ENCODE measurements at places on chromosomes 7 and 10.

GRCh38 chr7:70849580-70850235 is 282.2 kb upstream of the GALNT17 start:
- DNase-seq = no peak

GRCh38 chr7:44441079-44441478 is 49.4 kb downstream of the NUDCD3 start:
- no peak for DNase-seq

DNA sequence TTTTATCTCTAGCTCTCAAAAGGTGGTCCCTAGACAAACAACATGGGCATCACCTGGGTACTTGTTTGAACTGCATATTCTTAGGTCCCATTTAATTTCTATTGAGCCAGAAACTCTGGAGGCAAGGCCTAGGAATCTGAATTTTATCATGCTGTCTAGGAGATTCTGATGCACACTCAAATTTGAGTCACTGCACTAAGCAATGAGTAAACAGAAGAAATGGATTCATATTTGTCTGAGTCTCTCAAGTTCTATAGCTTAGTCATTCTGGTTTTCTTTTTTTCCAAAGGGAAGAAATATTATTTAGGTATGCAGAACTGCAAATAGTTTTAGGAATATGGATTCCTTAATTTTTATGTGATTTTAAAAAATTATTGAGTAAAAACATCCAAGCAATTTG is 185.5 kb downstream of the SEMA3A start:
- DNase-seq = no peak

DNA sequence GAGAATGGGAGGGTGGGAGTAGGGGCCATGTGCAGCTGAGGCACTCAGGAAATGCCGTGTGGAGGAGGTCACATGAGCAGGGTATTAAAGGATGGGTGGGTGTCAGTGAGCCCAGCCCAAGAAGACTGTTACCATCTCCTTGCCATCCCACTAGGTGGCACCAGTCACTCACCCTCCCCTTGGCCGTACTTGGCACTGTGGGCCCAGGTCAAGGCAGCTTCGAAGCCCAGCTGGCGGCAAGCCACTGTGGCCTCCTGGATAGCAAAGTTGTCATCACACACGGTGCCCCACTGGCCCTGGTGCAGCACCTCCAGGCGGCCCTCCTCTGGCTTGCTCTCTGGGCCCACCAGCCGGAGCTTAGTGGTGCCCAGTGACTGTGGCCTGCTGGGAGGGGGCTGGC is 5.4 kb downstream of the LOXL4 start:
- no peak for DNase-seq

DNA sequence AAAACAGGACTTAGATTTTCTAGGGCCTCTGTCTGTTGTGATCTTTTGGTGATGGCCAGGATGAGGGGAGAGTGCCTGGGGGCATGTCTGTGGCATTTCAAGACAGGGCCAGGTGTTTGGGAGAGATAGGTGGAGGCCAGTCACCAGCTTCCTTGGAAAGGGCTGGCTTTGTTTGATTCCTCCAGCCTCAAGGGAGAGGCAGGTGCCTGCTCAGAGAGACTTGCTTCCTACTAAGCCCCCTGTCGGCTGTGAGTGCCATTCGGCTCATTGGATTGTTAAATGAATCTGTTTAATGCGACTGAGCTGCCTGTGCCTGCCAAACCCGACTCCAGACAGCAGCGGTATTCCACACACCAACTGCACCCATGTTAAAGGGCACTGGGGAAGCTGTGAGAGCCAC is 304.1 kb upstream of the COBL start:
- no peak for DNase-seq

DNA sequence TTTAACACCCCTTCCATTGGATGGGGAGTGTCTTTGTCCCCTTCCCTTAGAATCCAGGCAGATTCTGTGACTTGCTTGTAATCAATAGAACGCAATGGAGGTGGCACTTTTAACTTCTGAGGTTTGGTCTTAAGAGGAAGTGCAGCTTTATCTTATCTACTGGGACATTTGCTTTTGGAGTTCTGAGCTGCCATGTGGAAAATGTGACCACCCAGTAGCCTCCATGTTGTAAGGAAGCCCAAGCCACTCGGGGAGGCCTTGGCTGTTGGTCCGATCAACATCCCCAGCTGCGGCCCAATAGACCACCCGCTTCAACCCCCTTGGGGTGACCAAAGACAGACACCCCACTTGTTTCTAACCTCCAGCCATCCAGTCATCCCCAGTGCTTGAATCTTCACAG is 86.3 kb upstream of the FAM171A1 start:
- no peak for DNase-seq

DNA sequence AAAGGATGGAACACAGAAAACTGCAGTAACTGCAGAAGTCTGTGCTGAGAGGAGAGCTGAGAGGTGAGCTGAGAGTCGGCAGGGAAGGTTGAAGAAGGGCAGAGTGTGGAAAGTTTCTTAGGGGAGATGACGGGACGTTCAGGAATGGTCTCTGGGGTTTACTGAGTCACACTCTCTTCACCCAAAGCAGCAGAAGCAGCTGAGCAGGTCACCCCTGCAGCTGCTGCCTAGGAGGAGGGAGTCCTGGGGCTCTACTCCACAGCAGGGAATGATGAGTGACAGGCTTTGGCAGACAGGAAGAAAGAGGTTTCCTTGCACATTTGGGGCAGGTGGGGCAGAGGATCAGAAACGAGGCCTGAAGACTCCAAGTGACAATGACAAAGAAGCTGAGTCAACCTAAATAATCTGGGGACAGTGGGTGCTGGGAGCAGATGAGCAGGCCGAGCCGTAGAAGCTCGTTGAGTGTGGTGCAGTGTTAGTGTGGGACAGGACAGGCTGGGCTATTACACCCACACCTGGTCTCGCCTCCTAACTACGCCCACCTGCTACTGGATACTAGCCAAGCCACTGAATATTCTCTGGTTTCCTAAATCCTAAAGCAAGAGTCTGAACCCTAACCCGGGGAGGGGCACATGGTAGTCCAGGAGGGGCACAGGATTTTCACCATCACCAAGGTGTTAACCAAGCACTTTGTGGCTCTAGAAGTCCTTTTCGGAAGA is 24.9 kb downstream of the BEND7 start:
- no peak for DNase-seq

GRCh38 chr7:135168001-135168400 is 2.5 kb downstream of the CYREN start:
- peak; percentile 25 for DNase-seq

DNA sequence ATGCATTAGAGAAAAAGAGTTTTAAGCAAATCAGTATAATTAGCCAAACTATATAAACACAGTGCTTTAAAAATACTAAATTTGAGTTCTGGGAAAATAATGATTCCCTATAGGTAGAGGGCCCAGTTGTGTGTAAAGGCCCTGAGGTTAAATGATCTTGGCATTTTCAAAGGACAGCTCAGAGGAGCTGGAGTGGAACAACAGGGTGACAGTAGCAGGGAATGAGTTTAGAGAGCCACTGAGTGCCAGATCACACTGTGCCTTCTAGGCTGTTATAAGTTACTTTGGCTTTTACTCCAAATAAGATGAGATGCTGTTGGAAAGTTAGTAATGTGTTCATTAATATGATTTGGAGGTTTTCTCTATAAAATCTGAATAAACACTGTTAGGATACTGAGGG is 34.6 kb downstream of the VWDE start:
- no peak for DNase-seq

GRCh38 chr10:77626266-77626935 is 11.2 kb downstream of the KCNMA1 start:
- DNase-seq = no peak

DNA sequence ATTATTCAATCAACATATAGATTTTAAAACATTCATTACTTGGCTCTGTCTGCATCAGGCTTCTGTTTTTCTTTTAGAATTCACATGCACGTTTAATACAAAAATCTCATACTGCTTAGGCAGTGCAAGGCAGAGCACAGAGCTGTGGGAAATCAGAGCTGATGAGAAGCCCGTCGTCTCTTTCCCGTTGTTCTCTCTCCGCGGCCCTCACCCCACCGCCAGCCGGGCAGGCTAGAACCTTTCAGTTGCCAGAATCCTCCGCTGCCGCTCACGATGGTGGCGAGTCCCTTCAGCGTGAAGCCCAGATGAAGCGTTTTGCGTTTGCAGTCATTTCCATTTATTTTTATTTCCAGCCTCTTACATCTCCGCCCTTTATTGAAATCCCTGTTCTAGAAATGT is 648.2 kb downstream of the SDK1 start:
- no peak for DNase-seq

- no peak for DNase-seq
Observed at GRCh38 chr10:98308669-98309365, 40.8 kb upstream of the LOXL4 start.

All from CD4-positive, alpha-beta T cell treated with Interleukin-15 for 4 hours (primary cell).